ENCODE measurements at places on chromosomes 1 and 21.

- DNase-seq, result no peak
Measured at GRCh38 chr1:231940701-231941100, 314.1 kb downstream of the DISC1 start.

DNA sequence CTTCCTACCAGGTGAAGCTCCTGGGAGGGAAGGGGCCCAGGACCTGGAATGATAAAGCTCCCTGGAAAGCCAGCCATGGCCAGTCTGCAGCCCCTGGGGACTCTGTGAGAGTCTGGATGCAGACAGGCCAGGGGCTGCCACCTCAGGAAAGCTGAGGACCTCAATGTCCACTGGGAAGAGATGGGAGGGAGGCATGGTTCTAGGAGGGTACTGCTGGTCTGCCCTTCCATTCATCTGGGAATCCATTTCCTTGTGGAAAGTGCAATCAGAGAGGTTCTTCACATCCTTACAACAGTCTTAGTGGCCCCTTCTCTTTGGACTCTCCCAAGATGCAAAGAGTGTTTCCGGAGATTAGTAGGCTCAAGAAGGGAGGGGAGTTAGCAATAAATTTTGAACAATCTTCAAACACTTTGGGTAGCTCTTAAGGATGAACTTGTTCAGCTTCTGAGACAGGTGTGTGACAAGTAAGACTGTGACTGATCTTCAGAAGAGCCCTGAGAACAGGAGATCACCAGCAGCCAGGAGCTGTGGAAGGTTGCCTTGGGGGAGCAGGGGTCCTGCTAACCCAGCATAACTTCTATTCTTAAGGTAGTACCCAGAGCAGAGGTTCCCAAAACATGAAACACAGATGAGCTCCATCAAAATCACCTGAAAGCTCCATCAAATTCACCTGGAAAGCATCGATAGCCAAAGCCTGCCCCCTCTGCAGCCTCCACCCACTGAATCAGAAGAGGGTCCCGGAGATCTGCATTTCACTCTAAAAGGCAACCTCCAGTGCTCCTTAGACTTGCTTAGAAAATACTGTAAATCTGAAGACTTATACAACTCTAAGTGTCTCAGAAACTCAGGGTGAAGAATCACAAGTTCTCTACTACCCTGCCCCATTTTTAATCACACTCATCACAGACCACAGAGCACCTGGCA, 616 bp upstream of the LAX1 start:
- DNase-seq, result no peak

DNA sequence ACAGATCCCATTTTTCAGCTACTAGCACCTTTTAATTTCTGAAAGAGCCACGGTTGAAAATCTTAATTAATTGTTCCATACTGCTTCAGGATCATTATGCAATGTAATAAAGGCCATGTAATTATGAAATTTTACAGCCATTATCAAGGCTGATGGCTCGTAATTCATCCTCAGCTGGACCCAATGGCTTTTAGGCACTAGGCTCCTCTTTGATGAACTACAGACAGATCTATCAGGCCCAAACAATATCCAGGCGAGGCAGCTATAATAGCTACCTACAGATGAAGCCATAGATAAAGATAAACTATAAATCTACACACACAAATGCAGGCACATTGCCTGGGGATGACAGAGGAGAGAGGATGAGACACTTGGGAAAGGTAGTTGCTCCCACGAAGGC, 110.5 kb upstream of the USH2A start:
- no peak for DNase-seq

DNA sequence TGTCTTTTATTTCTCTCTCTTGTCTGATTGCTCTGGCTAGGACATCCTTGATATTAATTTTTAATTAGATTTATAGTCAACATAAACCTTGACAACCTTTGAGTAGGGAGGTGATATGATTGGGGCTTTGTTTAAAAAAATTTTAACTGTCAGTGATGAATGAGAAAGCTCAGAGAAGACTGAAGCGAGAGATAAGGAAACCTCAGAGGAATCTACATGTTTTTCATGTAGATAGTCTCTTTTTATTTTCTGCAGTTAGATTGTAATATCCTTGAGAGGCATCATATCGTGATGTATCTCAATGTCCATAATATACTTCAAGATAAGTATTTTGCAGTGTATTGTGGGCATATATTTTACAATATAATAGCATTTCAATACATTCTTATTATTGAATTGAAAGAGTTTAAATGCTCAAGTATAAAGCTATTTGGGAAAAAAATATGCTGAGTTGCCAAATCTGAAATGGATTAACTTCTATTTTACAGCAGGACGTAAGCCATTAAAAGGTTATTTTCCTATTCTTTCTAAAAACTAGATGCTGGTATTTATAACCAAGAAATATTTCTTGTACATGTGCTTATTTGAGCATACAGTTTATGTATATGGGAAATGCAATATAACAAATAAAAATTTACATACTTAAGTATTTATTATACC, 802.4 kb upstream of the ADGRL4 start:
- no peak for DNase-seq

- no peak for DNase-seq
Measured at GRCh38 chr1:117541003-117541402, 64.8 kb upstream of the TENT5C start.

- no peak for DNase-seq
Measured at GRCh38 chr1:8023995-8024313, 2.2 kb downstream of the ERRFI1 start.

DNA sequence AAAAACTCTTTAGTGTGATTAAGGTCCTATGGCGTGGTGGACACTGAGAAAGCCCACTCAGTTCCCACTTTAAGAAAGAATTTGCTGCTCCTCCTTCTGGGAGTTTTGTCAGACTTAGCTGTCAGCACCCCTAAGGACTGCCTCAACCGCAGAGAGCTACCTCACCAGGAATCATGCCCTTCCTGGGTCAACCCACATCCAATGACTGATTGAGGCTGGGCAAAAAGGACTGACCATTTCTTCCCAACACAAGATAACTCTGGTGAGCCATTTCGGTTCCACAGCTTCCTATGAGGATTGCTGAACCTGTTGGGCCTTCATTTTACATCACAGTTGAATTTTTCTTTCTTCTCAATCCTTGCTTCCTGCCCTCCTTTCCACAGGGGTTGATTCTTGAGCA, 197.9 kb downstream of the NCAM2 start:
- DNase-seq, result no peak

- no peak for DNase-seq
Measured at GRCh38 chr1:160221089-160221488, 15.9 kb downstream of the PEA15 start.

GRCh38 chr1:76463849-76464248, 389.3 kb downstream of the ST6GALNAC3 start:
- no peak for DNase-seq

GRCh38 chr21:44872649-44873355, 688 bp downstream of the PTTG1IP start:
- DNase-seq, result no peak

GRCh38 chr1:218397752-218398339, 52.7 kb downstream of the TGFB2 start:
- no peak for DNase-seq

GRCh38 chr1:112011202-112011601, 21.7 kb upstream of the KCND3 start:
- DNase-seq, result no peak

DNA sequence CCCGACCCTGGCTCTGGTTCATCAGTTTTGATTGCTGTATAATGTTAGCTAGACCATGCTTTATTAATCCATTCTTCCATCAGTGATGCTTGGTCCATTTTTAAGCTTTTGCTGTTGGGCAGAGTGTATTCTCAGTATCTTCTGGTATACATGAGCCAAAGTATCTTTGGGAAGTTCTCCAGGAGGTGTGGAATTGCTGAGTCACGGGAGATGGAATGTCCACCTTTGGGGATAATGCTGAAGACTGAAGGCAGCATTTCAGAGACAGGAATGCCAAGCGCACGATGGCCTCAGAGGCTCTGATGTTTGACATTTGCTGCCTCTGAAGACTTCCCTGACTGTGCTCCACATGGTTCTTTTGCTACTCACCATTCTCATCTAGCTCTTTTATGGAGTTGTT, 266.3 kb upstream of the KAZN start:
- DNase-seq, result no peak

- DNase-seq, result no peak
Measured at GRCh38 chr1:53822931-53823330, 15.2 kb downstream of the NDC1 start.

DNA sequence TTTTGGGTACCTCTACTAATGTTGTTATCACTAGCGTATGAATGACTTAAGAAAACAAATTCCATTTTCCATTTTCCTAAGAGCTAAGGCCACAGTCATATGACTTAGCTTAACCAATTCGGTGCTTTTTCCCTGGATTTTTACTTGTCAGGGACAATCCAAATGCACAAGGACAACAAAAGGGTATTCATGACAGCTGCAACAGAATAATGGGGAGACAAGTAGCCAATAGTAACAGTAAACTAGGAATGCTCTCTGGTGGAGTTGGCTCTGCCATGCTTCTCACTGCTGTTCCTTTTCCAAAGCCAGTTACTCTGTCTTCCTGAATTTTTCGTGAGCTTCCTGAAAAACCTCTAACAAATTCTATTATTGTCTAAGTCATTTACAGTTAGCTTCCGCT, 52.9 kb downstream of the LRRIQ3 start:
- no peak for DNase-seq

- DNase-seq, result no peak
Measured at GRCh38 chr21:39386194-39386593, 37.3 kb upstream of the HMGN1 start.

- DNase-seq, result no peak
Measured at GRCh38 chr21:26280775-26281174, 110.2 kb upstream of the APP start.

DNA sequence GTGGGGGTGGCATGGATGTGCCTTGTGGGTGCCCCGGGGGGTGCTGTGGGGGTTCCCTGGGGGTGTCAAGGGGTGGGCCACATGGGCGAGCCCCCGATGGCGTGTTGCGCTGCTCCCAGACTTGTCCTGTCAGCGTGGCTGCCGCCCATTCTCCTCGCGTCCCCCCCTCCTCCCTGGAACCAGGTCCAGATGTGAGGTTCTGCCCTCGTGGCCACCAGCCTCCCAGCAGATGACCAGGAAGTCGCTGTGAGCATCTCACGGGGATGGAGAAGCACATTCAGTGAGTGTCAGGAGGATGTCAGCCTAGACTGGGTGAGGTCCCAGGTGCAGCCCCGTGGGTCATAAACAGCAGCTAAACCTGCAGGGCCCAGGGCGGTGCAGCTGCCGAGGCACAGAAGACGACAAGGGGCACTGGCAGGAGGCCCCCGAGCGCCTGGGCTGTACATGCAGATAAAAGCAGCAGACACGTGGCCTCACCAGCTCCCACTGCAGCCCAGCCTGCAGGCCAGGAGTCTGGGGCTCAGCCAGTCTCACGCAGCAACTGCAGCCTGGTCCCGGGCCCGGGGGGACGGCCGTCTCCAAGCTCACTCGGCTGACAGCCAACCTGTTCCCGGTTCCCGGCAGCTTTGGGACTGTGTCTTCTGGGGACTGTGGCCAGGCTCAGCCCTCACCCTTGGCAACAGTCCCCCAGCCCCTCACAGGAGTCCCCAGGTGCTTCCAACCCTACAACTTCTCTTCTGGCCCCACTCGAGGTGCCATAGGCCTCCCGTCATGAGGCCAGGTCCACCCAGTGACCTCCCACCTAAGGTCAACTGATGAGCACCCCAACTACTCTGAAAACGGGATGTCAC, 17.5 kb upstream of the COL6A2 start:
- DNase-seq, result no peak

- DNase-seq, result no peak
Measured at GRCh38 chr21:25371841-25372425, 235.3 kb downstream of the MRPL39 start.

DNA sequence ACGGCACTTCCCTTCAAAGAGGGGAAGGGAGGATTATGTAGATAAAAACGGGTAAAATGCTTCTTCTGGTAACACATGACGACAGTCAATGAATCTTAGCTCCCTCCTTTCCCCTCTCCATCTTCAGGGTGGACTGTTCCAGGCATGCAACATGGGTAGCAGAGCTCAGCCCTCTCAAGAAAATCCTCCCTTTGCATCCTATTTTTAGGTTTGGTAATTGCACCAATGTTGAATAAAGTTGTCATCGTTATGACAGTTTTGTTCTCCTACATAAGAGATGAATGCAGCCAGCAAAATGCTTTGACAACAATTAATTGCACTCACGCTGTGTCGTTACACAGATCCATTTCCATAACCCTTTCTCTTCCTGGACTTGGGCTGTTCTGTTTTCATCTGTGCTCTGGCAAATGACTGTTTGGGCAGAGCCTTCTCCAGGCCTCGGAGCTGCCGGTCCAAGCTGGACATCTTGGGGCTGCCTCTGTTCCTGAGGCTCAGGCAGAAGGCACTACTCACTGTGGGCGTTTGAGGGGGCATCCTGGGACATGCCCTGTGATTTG, 127.6 kb downstream of the CNIH3 start:
- no peak for DNase-seq

Data from Panc1 (cell line).